Activated T-helper 2 cell treated with anti-CD3 and anti-CD28 coated beads, Interferon-gamma antibody, Interleukin-2, Interleukin-4, amounts not matched to agents 10 μg/mL and 5 μg/mL and 100 μg/mL, durations not matched to agents 14 hours and 24 hours and 36 hours (primary cell): ENCODE measurements at places on chromosomes 4 and X.

DNA sequence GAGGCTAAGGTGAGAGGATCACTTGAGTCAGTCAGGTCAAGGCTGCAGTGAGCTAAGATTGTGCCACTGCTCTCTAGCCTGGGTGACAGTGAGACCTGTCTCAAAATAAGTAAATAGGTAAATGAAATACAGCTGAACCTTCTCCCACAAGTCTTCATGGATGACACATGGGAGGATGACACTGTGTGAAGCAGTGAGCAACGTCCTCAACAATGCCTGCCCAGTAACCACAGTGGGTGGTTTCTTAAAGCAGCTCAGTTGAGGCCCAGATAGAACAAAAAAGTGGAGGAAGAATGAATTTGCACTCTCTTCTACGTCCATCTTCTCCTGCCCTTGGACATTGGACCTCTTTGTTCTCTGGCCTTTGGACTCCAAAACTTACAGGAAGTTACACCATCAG lies 52.7 kb downstream of the MSX1 start:
- DNase-seq, result no peak

- no peak for DNase-seq
Observed at GRCh38 chr4:174066611-174067205, 216.8 kb downstream of the FBXO8 start.

- DNase-seq, result no peak
Observed at GRCh38 chr4:55865228-55865806, 11.9 kb downstream of the EXOC1 start.

- DNase-seq, result no peak
Observed at GRCh38 chr4:61407642-61408618, 207.8 kb downstream of the ADGRL3 start.

GRCh38 chr4:87785731-87786509 lies 13.4 kb upstream of the IBSP start:
- DNase-seq, result no peak

GRCh38 chr4:86596807-86597206 lies 2.7 kb downstream of the PTPN13 start:
- DNase-seq, result no peak

GRCh38 chr4:150990993-150991392 lies 24.1 kb downstream of the LRBA start:
- DNase-seq, result no peak

GRCh38 chr4:7581477-7581876 lies 146.7 kb upstream of the PSAPL1 start:
- DNase-seq, result no peak

- no peak for DNase-seq
Observed at GRCh38 chr4:156036496-156036895, 82.8 kb upstream of the CTSO start.

DNA sequence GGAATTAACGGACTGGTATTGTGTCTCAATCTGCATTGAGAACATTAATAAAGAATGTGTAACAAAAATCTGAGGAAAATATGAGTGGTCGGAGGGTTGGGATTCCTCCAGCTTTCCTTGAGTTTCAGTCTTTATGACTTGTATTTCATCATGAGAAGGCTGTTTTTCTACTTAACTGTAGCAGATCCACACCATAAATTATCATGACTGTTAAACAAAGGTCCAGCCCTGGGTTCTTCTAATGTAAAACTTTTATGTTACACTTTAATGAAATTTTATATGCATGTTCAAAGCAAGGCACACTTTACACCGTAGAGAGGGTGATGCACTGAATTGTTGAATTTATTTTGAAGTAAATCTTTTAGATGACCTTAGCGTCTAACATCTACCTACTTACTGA lies 7.0 kb downstream of the AFF2 start:
- DNase-seq, result no peak

DNA sequence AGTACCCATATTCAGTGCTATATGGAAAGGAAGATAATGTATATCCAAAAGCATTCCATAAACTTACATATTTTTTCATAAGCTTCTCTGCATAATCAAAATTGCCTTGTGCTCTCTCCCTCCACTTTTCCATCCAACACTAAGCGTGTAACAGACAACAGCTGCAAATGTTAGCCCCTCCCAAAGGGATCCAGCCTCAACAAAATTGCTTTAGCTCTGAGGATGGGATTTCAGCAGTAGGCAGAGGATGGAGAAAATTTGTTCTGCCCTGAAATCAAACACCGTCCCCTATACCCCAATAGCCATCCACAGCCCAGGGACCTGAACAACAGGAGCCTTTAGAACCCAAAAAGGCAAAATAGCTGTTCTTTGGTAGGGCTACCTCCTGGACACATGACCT lies 28.8 kb upstream of the FGF13 start:
- no peak for DNase-seq

- no peak for DNase-seq
Observed at GRCh38 chr4:8747467-8748235, 124.0 kb downstream of the HMX1 start.

DNA sequence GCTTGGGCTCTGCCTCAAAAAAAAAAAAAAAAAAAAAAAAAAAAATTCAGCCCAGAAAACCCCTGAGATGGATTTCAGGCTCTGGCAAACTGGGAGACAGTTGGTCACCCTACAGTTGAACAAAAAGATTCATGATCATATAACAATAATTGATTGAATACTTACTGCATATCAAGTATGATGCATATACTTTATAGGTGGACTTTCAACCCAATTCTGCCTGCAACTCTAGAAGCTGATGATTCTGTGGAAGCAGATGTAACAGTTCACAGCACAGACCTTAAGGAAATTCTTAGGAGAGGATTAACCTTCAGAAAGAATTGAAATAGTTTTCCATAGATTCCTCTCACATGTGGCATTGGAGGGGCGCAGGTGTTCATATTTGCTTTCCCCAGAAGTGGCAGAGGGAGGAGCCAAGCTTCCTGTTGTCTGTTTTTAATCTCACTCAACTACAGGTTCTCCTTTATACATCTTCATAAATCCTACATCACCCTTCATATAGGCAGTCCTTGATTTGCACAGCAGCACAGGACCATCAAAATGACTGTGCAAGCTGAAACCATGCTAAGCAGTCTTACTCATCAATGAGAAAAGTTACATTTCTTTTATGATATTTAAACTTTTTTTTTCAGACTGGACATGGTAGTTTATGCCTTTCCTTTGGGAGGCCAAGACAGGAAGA lies 149.4 kb upstream of the KLF3 start:
- no peak for DNase-seq

DNA sequence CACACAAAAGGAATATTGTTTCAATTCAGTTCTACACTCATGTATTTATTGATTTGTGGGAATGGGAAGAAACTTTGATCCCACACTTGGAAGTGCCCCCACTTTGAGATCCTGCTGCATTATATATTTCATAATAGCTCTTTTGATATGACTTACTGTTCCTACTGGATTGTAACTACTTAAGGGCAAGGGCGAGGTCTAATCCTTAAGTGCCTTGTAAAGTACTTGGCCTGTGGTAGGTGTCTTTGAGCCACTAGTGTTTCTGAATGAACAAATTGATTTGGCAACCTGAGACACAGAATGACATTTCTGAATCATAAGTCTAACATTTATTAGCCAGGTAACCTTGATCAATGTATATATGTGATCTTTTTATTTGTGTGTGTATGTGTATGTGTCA lies 767.2 kb downstream of the RAB28 start:
- DNase-seq, result no peak

GRCh38 chr4:178296669-178297068 lies 854.4 kb upstream of the AGA start:
- no peak for DNase-seq
